Activated B cell treated with CpG ODN at 0.5 μM for 24 hours (primary cell): ENCODE measurements at places on chromosomes 7 and 10.

GRCh38 chr10:33419311-33419710, 84.8 kb upstream of the NRP1 start:
- DNase-seq = no peak

DNA sequence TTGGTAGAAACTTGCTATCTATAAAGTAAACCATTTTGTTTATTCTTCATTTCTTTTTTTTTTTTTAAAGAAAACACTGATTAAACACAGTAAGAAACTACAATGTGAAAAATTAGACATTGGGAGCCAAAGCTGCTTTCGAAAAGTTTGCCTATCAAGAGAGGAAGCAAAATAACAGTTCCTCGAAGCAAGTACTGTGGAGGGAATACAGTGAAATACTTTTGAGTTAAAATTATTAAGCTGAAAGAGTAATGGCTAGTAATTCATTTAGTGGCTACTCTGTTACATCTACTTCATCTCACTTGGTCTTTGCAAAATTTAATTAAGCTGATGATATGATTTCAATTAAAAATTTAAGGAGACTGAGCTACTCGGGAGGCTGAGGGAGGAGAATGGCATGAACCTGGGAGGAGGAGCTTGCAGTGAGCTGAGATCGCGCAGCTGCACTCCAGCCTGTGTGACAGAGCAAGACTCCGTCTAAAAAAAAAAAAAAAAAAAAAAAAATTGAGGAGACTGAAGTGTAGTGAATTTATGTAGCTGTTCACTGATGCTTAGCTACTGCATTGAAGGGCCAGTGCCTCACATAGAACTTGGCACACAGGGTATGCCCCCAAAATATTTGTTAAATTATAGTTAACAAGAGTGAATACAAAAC, 982.1 kb upstream of the MBL2 start:
- no peak for DNase-seq

GRCh38 chr7:25148772-25149575, 23.9 kb upstream of the CYCS start:
- no peak for DNase-seq

GRCh38 chr10:48552946-48553564, 51.8 kb downstream of the ARHGAP22 start:
- no peak for DNase-seq

DNA sequence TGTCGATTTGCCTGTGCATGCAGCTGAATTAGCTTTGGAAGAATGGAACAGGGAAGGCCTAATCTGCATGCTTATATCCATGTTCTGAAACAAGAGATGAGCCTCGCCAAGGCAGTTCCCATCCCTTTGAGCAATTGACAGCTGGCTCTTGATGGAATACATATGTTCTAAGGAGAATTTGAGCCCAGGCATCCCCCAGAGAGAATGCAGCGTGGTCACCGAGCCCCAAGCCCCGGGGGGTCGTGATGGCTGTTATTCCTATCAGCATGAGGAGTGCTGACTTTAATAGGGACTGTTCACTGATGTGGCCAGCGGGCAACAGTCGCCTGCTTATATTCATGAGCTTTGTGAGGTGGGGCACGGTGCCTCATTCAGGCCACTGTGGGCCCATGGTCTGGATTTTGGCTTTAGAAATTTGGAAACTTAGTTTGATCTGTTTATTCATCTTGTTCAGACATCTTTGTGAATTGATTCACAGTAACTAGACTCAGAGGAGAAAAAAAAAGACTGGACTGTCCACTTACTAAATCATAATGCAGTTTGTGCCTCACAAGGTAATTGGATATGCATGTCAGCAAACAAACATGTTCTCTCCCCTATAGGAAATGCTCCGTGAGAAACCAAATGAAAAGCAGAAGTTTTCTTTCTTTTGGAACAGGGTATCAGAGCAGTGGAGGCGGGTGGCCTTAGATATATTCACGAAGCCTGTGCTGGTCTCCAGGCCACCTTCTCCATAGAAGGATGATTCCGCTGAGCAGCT, 204.9 kb downstream of the CCDC3 start:
- DNase-seq = no peak

- no peak for DNase-seq
Observed at GRCh38 chr10:62723375-62723774, 81.1 kb upstream of the ADO start.

DNA sequence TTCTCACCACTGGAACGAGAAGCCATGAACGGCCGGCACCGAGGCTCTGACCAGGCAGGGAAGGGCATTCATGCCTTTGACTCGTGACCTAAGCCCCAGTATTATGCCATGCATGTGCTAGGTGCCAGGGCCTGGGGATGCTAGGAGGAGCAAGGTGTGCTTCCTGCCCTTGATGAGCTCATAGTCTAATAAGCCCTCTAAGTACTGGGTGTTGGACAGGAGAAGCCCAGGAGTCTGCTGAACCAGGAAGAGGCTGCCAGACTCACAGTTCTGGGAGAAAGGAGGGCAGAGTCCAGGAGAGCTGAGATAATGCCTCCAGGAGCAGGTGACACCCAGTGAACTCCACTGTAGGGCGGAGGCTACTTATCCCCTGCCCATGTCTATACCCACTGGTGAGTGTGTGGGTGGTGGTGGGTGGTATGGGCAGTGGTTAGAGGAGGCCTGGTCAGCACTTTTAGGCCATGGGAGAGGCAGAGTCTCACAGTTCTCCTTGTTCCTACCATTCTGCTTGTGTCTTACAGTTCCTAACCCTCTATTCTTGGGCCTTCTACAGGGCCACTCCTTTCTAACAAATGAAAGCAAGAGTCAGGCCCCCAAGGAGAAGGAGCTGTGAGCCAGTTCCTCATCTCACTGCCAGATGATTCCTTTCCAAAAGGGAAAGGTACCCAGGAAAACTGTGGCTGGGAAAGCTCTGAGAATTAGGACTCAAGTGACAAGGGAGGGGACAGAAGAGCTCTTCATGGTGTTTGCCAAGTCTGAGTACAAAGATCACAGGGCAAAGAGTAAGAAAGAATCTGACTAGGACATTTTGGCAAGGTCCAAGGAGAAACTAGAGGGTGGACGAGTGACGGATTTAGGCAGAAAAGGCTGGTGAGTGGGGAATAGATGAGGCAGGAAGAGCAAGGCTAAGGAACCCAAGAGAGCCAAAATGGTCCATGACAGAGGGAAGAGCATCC, 3.6 kb upstream of the MXI1 start:
- no peak for DNase-seq

DNA sequence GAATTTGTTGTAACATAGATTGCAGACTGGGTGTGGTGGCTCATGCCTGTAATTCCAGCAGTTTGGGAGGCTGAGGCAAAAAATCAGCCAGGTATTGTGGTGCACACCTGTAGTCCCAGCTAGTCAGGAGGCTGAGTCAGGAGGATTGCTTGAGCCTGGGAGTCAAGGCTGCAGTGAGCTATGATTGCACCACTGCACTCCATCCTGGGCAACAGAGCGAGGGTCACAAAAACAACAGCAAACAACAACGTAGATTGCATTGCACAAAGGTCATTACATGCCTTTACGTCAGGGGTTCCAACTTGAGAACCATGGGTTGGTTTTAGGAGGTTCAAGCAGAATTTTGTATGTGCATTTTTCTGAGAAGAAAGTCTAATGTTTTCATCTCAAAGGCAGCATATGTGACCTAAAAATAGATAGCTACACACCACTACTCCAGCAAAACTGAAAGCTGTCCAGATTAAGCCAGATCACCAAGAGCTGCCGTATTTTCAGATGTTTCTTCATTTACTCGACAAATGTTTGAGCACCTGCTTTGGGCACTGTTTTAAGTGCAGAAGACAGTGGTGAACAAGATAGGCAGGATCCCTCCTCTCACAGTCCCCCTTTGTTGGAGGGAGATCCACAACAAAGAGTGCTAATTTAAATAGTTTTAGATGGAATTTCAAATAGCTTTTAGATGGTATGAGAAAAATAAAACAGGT, 28.3 kb upstream of the CYP26C1 start:
- DNase-seq = no peak

- DNase-seq = no peak
Observed at GRCh38 chr10:32317795-32318357, 29.1 kb downstream of the EPC1 start.

- DNase-seq = no peak
Observed at GRCh38 chr10:114285961-114286441, 46.9 kb downstream of the VWA2 start.

GRCh38 chr10:102629661-102630614, 14.3 kb upstream of the TRIM8 start:
- no peak for DNase-seq

DNA sequence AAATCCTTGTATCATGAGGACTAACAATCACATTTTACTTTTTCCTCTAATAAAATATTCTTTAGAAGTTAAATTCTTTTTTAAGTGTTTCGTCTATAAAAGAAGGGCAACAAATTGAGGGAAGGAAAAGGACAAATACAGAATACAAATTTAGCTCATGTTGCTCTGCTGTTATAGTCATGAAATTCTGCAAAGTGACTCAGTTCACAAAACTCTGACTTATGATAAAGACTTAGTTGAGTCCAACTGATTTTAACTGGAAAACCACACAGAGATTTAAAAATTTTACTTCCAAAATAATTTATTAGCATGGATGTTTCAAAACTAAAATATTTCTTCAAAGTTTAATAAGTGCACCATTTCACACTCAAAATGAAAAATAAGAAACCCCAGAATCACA, 75.0 kb upstream of the GPR22 start:
- no peak for DNase-seq

DNA sequence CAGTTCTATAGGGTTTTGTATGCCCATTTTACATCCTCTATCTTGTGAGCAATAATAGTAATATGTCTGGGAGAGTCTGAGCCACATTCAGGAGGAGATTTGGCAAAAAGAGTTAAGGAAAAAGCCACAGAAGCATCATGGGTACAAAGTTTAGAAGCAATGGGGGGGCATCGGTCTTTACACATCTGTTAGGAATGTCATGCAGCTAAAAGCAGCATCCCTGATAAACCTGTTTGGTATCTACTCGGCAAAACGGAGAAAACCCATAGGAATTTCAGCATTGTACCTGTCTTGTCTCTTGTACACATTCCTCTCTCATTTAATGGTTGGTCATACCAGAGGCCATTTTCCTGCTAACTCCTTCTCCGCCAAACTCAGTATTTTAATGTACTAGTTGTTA, 12.5 kb upstream of the HERPUD2 start:
- no peak for DNase-seq

DNA sequence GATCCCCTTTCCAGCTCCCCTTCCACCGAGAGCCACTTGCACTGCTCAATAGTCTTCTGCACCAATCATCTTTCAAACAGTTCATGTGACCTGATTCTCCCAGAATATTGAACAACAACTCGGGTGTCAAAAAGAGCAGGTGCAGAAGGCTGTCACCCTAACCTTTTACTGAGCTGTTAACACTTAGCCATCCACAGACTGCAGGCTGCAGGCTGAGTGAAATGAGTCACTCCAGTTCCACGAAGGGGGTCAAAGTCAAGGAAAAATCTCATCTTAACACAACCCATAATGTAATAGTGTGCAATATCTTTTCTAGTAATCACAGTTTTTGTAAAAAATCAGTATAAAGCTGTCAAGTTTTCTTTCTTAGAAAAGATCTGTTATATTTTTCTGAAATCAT, 63.1 kb downstream of the MTPAP start:
- no peak for DNase-seq

DNA sequence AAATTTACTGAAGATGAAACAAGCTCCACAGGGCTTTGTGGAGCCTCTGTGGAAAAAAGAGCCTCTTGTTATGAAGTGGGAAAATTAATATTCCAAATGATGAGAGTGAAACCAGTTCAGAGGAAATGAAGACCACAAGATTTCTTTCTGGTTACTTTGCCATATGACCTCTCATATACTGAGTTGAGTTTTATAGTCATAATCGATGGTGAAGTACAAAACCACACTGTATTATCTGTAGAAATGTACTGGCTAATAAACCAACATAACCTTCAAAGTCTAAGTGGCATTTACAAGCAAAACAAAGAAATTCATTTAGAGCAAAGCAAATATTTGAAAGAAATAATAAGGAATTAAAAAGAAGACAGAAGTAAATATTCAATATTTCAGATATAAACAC, 662.6 kb upstream of the ZWINT start:
- no peak for DNase-seq

DNA sequence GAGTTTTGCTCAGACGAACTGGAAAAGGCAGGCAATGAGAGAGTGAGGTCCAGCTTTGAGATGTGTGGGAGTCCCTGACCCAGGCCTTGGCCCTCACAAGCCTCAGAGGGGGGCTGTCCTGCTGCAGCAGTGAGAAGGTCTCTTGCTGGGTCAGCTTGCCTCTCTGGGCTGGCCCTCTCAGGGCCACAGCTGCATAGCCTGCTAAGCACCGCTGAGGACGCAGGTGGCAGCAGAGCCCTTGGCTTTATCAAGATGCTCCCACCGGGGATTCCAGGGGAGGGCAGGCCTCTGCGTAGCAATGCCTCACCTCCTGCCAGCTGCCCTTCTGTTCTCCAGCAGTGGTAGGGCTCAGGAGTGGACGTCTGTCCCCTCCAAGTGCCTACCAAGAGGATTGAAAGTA, 128.7 kb downstream of the COBL start:
- no peak for DNase-seq

- no peak for DNase-seq
Observed at GRCh38 chr7:42338916-42339540, 102.0 kb upstream of the GLI3 start.

- DNase-seq = no peak
Observed at GRCh38 chr7:66929165-66929564, 8.1 kb downstream of the TMEM248 start.

- no peak for DNase-seq
Observed at GRCh38 chr10:123996302-123996701, 97.1 kb downstream of the CHST15 start.

DNA sequence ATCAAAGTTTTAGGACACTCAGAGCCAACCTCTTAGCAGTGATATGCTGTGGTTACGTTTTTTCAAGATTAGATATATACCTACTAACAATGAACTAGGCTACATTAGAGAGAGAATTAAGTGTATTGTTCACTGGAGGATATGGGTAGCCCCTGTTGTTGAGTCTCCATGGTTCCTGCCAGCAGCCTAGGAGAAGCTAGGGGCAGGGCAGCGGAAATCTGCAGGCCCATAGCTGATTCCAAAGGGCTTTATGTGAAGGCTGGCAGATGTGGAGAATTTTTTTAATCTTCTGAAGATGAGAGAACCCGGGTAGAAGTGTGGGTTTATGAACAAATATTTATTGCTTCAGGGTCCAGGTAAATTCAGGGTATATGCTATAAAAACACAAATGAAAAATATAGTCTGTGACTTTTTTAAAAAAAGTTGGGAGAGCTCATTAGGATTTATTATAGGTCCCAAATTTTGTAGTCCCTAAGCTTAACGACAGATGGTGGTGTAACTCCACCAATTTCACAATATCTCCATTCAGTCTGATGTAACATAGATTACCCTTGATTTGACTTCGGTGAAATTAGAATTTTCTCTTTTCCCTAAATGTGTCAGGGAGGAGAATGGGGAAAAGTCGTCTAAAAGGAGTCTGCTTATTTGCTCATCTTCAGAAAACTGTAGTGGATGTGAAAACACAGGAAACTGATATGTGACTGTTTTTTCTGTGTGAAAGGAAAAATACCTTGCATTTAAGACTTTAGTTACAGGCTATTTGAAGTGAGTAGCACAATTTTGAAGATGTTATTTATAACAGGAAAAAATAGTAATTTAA, 163.0 kb upstream of the PPP1R3A start:
- no peak for DNase-seq
